ENCODE measurements at places on chromosomes 11 and 22.

GRCh38 chr11:19892876-19893275 lies 180.2 kb downstream of the NAV2 start:
- DNase-seq, result no peak

DNA sequence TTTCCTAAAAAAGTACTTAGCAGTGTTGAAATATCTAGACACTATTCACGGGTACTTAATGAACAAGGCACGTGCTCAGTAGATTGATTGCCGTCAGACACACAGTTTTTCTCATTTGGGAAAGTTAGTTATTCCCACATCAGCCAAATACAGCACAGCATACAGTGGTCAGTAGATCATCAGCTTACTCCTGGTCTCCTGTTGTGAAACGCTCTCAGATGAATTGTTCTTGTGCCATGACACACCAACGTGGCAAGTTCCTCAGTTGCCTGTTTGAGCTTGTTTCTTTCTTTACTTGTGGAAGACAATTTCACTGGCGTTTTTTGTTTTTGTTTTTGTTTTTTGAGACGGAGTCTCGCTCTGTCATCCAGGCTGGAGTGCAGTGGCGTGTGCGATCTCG lies 8.6 kb downstream of the TAB1 start:
- DNase-seq, result no peak

DNA sequence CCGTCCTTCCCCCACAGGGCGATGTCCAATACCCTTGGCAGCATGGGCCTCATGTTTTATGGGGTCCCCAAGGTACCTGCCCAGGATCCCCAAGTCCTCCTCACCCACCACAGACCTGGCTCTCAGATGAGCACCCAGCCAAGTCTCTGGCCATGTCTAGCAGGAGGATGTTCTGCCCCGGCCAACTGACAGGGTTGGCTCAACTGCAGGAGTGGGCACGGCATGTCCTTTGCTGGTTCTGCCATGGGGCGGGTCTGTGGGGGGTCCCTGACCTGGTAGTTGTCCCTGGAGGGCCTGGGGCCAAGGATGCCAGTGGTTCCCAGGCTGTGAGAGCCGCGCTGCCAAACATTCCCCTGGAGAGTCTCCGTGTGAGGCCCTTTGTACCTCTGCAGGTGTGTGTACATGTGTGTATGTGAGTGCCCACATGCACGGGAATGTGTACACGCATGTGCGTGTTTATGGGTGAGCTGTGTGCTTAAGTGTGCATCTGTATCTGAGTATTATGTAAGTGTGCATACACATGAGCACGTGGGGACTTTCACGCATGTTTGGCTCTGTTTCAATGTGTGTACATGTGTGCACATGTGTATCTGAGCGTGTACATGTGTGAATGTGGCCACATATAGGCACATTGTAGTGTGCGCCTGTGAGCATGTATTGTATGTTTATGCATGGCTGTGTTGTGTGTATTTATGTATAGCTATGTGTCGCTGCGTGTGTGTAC lies 85.5 kb downstream of the KCNQ1 start:
- DNase-seq, result no peak

DNA sequence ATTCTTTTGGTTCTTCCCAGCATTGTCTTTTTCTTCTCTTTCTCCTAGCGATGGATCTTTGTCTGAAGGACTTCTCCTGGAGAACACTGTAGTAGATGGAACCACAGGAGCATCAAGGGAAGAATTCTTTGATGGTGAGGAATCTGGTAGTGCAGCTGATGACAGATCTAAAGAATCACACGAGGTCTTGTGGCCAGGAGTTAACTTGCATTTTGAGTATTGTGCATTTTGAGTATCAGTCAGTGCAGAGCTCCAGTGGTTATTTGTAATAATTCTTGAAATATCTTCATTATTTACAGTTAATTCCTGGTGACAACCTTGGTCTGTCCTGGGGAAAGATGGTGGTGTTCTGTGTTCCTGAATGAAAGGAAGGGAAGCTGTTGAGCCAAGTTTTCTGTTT lies 14.5 kb upstream of the POGLUT3 start:
- DNase-seq, result no peak

- no peak for DNase-seq
These were observed 1.6 kb downstream of the HRAS start for GRCh38 chr11:533586-534395.

- DNase-seq, result no peak
These were observed 107.2 kb downstream of the SCN3B start for GRCh38 chr11:123547180-123547579.

GRCh38 chr11:111602865-111603610 lies 789 bp downstream of the SIK2 start:
- DNase-seq, result no peak

- DNase-seq, result no peak
These were observed 84.1 kb downstream of the C22orf31 start for GRCh38 chr22:28977481-28977971.

- DNase-seq, result no peak
These were observed 589.8 kb downstream of the ETS1 start for GRCh38 chr11:127997594-127997993.

DNA sequence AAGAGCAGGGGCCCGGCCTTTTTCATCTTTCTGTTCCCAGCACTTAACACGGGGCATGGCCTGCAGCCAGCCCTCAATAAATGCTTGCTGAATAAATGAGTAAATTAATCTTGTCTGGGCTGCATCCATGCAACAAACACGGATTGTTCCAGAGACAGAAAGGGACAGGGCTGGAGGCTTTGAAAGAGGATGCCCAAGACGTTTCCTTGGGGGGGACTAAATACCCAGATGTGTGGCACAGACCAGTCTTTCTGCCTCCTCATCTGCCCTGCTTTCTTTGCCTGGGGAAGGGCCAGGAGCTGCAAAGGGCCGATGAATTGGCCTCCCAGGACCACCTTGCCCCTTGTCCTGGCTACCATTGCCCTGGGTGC lies 40.4 kb downstream of the SHISAL1 start:
- no peak for DNase-seq

GRCh38 chr22:28669387-28669786 lies 10.3 kb downstream of the TTC28 start:
- DNase-seq, result no peak

- no peak for DNase-seq
These were observed 41.3 kb upstream of the RDX start for GRCh38 chr11:110337570-110338193.

DNA sequence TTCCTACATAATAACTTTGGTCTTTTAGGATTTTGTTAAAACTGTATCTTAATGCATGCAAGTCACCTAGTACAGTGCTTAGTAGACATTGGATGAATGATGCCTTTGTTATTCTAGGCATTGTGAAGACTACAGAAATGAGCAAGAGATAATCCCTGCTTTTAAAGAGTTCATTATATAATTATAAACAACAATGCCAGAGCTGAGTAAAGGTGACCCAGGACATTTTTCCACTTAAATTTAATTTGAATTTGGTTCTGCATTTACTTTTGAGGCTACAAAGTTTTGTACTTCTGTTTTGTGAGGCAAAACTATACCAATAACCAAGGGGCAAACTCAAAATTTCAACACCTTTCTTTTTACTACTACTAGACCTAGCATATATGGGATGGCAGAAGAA lies 182.0 kb upstream of the SESN3 start:
- no peak for DNase-seq

DNA sequence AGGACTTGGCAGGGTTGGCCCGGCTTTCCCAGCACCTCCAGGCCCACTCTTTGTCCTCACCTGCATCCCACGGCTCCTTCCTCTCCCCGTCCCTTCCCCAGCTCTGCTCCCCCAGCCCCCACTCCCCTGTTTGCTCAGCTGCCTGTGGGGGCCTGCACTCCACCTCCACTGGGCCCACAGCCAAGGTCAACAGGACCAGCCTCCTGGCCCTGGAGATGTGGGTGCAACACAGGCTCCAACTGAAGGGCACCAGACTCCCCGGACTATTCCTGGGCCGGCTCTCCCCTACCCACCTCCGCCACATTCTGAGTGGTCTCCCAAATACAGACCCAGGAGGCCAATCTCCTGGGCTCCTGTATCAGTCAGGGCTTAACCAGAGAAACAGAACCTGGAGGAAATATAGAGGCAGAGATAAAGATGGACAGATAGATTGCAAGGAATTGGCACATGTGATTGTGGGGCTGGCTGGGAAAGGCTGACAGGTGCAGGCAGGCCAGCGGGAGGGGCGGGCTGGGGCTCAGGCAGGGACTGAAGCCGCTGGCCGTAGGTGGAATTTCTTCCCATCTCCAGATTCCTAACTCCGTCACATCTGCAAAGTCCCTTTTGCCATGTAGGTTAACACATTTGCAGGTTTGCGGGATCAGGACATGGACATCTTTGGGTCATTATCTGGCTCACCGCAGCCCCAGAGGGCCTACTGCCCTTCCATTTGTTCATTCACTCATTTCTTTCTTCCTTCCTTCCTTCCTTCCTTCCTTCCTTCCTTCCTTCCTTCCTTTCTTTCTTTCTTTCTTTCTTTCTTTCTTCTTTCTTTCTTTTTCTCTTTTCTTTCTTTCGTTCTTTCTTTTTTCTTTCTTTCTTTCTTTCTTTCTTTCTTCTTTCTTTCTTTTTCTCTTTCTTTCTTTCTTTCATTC lies 45.8 kb upstream of the MYH9 start:
- DNase-seq, result no peak

DNA sequence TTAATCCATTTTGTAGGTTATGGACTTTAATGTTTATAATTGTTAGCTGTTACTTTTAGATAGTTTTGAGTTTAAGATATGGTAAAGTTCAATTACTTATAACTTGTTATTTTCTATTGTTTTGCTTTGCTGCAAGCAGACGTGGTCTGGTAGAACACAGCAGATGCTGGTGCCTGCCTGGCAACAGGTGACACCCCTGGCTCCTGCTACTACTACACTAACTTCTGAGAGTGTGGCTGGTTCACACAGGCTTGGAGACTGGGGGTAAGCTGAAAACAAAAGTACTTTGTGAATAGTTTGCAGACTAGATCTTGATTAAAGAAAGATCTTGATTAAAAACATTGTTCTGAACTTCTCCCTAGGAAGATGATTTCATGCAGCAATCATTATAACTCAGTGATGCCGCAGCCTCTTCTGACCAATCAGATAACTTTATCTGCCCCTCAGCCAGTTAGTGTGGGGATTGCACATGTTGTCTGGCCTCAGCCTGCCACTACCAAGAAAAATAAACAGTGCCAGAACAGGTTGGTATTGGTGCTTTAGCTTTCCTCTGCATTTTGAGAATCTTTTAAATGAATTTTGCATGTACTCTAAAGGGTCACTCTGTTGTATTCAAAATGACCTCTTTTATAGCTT lies 90.4 kb downstream of the HIPK3 start:
- DNase-seq, result no peak

DNA sequence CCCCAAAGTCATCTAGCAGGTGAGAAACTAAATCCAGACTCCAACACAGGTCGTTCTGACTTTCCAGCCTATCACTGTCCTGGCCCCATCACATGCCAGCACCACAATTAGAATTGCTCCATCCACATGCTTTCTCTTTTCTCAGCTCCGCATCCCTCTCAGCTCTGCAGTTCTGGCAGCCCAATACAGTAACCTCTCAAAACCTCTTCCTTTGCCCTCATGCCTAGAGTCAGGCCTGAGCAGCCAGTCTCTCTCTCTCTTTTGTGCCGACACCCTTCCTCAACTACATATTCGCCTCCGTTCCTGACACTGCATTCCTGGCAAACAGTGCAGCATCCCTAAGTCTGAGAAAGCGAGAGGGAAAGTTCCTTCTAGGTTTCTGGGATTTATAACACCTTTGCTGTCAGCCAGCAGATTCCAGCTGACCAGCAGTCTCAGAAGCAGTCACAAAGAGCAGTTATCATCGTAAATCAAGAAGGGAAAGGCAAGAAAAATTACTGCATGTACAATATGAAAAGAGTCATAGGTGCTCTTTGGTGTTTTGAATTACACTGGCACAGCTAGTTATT lies 258.0 kb downstream of the FAT3 start:
- DNase-seq, result no peak

DNA sequence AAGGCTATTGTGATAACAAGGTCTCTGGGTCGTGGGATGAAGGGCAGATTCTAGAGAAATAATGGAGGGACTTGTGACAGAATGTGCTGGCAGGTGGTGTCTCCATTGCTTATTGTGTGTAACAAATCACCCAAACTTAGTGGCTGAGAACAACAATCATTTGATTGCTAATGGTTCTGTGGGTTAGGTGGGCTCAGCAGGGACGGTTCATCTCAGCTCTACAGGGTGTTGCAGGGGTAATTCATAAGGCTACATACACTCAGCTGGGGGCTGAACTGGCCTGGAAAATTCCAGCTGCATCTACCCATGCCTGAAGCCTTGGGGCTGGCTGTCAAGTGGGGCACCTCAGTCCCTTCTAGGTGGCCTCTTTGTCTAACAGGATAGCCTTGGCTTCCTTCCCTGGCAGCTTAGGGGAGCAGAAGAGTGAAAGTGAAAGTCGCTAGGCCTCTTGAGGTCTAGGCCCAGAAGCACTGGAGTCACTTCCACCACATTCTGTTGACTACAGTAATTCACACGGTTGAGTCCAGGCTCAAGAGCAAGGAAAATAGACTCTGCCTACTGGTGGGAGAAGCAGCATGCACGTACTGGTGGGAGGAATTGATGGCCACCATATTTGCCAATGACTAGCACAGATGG lies 308.9 kb downstream of the MN1 start:
- no peak for DNase-seq

DNA sequence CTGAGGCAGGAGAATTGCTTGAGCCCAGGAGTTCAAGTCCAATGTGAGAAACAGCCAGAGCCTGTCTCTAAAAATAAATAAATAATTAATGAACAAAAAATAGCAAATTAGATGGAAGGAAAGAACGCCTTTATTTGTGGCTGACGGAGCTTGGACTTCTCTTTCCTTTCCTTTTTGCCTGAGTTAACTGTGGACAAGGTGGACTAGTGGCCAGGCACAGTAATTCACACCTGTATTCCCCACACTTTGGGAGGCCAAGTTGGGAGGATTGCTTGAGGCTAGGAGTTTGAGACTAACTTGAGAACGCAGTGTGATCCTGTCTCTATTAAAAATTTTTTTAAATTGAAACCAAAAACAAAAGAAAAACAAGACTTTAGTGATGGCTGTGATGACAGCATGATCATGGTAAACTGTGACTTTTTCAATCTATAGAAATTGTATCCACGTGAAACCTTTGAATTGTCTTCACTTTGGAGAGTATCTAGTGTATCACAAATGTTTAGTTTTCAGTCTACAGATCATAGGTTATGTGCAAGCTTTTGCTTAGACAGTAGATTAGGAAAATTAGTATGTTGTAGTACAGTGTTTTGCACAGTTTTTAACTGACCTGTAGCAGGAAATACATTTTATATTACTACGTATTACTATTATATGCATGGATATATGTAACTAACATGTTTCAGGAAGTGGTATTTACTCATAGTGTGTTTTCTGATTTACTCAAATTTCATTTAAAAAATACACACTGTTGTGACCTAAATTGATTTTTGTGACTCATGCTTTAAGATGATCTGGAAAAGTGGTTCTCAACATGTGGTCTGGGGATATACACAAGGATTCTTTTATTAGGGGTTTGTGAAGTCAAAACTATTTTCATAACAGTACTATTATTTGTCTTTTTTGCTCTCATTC lies 42.1 kb downstream of the KDM2A start:
- DNase-seq, result no peak

GRCh38 chr11:121129362-121130340 lies 28.6 kb downstream of the TECTA start:
- DNase-seq, result no peak

DNA sequence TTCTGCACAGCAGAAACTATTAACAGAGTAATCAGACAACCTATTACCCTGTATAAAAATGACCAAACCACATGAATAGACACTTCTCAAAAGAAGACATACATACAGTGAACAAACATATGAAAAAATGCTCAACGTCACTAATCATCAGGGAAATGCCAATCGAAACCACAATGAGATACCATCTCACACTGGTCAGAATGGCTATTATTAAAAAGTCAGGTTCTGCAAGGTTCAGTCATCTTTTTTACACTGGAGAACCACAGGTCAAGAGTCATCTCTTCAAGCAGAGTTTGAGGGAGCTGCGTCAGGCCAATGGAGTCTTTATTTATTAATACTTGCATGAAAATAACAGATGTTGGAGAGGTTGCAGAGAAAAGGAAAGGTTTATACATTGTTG lies 40.4 kb downstream of the RCN1 start:
- no peak for DNase-seq

Measured in activated CD8-positive, alpha-beta memory T cell treated with anti-CD3 and anti-CD28 coated beads for 4 hours (primary cell).